ENCODE measurements at places on chromosomes 5 and 9.
A peak's percentile ranks its signal among the peaks of the same experiment; 100 is the strongest.

DNA sequence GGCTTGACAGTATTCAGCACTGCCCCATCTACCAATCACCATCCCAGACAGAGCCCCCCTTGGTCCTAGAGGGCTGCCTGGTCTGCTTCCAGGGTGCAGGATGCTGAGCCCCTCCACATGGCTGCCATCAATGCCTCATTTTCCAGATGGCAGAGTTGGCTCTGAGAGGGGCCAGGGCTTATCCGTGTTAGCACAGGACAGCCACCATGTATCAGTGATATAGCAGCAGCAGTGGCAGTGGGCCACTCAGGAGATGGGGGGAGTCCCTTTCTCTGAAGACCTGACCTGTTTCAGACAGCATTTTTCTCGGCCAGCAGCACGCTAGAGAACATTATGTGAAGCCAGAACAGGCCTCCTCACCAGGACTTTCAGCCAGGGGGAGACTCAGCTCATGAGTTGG is 1.6 kb upstream of the SMIM32 start:
- DNase-seq: no peak

GRCh38 chr9:27367175-27367798 is 70.3 kb upstream of the EQTN start:
- DNase-seq: peak; percentile 87

- no peak for DNase-seq
These were observed 3.3 kb downstream of the ASTN2 start for GRCh38 chr9:117411547-117411946.

GRCh38 chr5:136082390-136083193 is 50.1 kb upstream of the SMAD5 start:
- DNase-seq: peak; percentile 46

GRCh38 chr9:4796988-4797853 is 4.5 kb downstream of the RCL1 start:
- DNase-seq: peak; percentile 50

DNA sequence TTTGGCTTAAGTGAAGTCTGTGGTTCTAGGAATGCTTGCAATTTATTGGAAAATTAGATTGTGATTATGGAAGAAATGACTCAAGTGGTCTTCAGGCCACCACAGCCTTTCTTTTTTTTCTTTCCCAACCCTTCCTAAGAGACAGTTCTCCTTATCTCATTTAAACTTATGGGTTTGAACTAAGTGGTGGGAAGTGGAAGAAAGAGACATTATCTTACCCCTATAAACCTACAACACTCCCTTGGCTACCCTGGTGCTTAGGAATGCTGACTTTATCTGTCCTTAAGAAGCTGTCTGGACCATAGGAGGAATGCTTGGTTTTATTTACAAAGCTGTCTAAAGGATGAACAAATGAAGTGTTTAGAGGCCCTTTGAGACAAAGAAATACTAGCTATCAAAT is 5.1 kb upstream of the ERAP1 start:
- DNase-seq: no peak

- no peak for DNase-seq
These were observed 184.3 kb downstream of the TSSK1B start for GRCh38 chr5:113250341-113250953.
